A172 (cell line): ENCODE measurements at places on chromosomes 3 and 15. TPM values are rescaled to one million over a fixed set of nuclear protein-coding genes. Genes with fewer than 3 reads are reported as not detected.
A peak's percentile ranks its signal among the peaks of the same experiment; 100 is the strongest.

Gene DUOX2
- total RNA-seq, result 0.17 TPM in 1 of 2 replicates, not detected in the other

- no peak for DNase-seq
Observed at GRCh38 chr3:108134555-108134880, 43.7 kb upstream of the CD47 start.

DNA sequence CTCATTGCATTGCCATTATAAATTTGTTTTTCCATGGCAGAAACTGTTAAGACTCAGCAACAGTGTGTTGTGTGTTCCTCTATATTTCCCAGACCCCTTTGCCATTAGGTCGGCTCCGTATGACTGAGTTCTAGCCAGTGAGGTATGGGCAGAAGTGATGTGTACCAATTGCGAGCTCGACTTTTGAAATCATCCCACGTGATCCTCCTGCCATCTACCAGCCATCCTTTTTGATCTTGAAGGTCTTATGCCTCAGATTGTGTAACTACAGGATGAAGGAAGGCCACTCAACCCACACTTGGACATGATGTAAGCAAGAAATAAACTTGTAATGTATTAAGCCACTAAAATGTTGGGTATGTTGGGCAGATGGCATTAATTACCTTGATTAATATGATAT, 562.3 kb downstream of the PDCD6IP start:
- DNase-seq, result no peak

DNA sequence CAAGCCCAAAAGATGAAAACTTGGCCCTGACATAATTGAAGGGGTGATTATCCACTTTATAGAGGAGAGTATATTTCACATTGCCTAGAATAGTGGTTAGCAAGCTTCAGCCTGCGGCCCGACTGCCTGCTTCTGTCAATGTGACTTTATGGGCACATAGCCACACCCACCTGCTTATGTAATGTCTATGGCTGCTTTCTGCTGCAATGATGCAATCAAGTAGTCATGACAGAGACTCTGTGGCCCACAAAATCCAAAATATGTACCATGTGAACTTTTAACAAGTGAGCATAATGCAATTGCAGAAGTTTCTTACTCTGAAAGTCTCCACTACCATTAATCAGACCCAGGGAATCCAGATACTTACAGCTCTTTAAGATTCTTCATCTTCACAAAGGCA, 103.1 kb downstream of the LRIG1 start:
- DNase-seq, result no peak

Gene HTR3E
- not detected in 2 replicates for total RNA-seq

- DNase-seq, result no peak
Observed at GRCh38 chr3:118587847-118588246, 446.8 kb downstream of the IGSF11 start.

GRCh38 chr3:190224863-190225692, 97.2 kb downstream of the CLDN1 start:
- DNase-seq, result peak; percentile 50

Gene NR2F2
- total RNA-seq, result 9.2 and 16.2 TPM in 2 replicates

GRCh38 chr3:114364806-114365654, 71.2 kb downstream of the TIGIT start:
- no peak for DNase-seq

DNA sequence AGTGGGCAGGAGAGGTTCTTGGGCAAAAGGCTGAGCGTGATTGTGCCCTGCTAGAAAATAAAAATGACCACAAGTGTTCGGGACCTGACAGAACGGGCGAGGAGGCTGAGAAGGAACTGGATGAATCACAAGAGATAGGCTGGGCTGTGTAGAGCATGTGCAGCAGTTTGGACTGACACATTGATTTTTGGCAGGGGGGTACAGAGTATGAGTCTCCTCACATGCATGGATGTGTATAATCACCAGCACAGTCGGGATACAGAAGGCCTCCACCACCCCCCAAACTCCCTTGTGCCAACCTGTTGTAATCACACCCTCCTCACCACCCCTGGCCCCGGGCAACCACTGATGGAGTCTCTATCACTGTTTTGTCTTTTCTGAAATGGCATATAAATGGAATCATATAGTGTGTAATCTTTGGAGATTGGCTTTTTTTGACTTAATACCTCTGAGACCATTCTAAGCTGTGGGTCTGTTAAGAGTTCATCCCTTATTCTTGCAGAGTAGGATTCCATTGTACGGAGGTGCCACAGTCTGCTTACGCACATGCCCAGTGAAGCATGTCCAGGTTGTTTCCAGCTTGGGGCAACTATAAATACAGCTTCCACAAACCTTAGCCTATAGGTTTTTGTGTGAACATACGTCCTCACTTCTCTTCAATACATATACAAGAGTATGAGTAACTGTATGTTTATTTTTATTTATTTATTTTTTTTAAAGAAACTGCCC, 438.8 kb downstream of the FOXP1 start:
- no peak for DNase-seq

Gene BCL2A1
- total RNA-seq, result not detected in 2 replicates

GRCh38 chr3:103440539-103441203, 1005.9 kb downstream of the ZPLD1 start:
- peak; percentile 2 for DNase-seq

DNA sequence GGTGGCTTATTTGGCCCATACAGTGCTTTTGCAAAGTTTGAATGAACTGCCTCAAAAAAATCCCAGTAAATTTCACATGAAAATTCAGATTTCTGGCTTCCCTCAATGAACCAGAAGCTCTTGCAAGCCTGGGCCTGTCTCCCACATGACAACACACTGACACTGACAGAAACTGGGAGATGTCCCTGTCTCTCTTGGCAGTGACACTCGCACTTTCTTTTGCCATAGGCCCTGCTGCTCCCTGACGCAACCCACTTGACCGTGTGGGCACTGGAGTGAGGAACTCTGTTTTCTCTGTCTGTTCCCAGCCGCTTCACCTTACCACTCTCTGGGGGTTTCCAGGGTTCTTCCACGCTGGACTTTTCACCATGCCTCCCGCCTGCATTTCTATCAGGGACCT, 524.5 kb downstream of the SHQ1 start:
- no peak for DNase-seq

DNA sequence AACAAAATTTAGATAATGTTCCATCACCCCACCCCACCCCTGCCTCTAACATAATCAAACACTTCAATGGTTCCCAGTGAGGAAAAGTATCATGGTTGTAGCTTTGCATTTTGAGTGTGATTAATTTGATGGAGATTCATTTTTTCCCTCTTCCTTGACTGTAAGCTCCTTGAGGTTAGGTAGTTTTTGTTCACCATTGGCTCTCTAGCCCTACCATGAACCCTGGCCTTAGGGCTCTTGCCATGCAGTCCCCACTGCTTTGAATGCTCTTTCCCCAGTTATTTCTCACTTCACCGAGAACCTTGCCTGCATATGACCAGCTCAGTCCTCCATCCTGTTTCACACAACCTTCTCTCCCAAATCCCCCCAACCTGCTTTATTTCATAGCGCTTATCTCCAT, 5.0 kb upstream of the MBNL1 start:
- no peak for DNase-seq

DNA sequence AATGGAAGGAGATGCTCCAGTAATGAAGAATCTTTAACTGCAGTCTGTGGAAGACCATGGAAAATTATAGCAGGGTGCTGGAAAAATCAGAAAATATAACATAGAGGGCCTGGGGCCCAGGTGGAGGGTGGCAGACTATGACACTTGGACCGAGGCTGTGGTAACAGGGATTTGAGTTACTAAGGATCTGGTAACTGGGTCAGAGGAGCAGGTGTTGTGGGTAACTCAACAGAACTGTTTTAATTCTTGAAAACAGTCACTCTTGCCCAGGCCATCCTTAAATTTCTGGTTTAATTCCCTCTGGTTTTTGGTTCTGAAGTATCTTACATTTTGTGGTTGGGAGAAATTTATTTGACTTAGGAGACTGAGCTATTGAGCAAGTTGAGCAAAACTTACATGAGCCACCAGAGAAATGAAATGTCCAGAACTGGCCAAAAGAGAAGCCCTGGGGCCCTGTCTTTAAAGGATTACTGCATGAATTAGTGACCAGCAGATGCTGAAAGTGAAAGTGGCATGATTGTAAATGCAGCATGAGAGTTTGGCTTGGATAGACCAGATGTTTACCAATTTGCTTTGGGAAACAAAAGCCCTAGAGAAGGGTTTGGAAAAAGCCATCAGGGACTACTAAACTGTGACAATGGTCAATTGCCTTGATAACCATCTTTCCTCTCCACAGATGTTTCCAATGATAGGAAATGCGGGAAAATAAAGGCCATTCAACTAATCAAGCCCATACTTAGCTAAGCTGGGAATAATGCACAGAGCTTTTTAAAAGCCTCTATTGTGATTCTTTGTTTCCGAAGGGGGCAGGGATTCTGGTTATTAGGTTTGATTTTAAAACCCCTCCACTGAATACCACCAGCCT, 374.9 kb upstream of the TGFBR2 start:
- DNase-seq, result peak; percentile 33

- peak; percentile 79 for DNase-seq
Observed at GRCh38 chr3:105359098-105359762, 7.5 kb upstream of the ALCAM start.

Gene AMT
- 0.93 and 1.8 TPM in 2 replicates for total RNA-seq

Gene STAC
- 1.1 and 1.2 TPM in 2 replicates for total RNA-seq

- no peak for DNase-seq
Observed at GRCh38 chr3:150150633-150151032, 179.9 kb upstream of the PFN2 start.

DNA sequence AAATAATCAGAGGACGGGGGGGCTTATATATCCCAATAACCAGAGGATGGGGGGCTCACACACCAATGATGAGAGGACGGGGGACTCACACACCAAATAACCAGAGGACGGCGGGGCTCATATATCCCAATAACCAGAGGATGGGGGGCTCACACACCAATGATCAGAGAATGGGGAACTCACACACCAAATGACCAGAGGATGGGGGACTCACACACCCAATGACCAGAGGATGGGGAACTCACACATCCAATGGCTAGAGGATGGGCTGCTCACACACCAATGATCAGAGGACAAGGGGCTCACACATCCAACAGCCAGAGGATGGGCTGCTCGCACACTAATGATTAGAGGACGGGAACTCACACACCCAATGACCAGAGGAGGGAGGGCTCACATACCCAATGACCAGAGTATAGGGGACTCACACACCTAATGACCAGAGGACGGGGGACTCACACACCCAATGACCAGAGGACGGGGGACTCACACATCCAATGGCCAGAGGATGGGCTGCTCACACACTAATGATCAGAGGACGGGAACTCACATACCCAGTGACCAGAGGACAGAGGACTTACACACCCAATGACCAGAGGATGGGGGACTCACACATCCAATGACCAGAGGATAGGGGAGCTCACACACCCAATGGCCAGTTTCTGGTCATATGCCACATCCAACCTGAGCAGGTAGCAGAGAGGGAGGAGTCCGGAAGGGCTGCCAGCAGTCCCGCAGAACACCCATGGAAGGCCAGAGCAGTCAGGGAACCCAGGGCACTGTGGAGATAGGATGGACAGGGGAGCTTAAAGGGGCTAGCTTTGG, 10.6 kb downstream of the RAB6B start:
- DNase-seq, result no peak

Gene RGMA
- 0.05 and 0.90 TPM in 2 replicates for total RNA-seq

GRCh38 chr3:14699643-14700042, 24.7 kb downstream of the C3orf20 start:
- no peak for DNase-seq

Gene RASL12
- not detected in 2 replicates for total RNA-seq

Gene COL6A5
- total RNA-seq, result under 0.01 TPM in 2 replicates

Gene TERC
- 145 and 302 TPM in 2 replicates for total RNA-seq

Gene CHRNB4
- total RNA-seq, result not detected in 2 replicates

- DNase-seq, result no peak
Observed at GRCh38 chr15:29896062-29896461, 73.8 kb upstream of the TJP1 start.

Gene ARGFX
- not detected in 2 replicates for total RNA-seq

- DNase-seq, result peak; percentile 3
Observed at GRCh38 chr15:95669146-95669922, 661.2 kb upstream of the NR2F2 start.

- DNase-seq, result no peak
Observed at GRCh38 chr15:40245666-40246450, 7.0 kb downstream of the PAK6 start.

- no peak for DNase-seq
Observed at GRCh38 chr3:76321614-76322013, 536.3 kb upstream of the ZNF717 start.

DNA sequence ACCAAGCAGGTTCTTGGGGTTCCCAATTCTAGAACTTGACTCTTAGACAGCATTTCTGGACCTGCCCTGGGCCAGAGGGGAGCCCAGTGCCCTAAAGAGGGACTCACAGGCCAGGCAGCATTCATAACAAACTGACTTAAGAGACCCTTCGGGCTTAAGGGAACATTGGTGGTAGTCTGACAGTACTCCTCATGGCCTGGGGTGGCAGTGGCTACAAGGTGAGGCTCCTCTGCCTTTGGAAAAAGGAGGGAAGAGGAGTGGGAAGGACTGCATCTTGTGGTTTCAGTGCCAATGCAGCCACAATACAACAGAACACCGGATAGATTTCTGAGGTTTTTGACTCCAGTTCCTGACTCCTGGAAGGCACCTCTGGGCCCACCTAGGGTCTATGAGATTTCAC, 172.2 kb upstream of the STRIT1 start:
- no peak for DNase-seq

DNA sequence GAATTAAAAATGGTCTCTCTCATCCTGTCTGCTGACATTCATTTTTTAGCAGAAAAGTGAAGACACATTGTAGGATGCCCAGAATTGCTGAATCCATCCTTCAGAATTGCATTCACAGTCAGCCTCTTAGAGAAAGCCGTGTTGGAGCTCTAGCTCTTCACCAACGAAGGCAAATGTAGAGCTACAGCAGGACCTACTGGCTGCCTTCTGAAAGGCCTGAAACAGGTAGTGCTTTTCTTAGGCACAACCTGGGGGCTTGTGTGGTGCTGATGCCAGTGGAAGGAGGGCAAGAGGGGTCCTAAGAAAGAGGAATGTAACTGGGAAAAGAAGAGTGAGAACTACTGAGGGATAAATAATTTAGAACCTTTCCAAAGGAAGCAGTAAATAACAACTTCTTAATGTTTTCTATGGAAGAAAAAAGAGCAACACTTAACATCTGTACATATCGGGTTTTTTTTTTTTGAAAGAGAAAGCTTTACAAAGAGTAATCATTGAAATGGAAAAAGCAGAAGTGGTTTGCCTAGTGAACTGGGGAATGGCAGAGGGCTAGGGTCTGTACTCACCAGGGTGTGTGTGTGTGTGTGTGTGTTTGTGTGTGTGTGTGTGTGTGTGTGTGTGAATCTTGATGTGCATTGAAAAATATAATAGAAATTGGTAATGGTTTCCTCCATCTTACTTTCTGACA, 297.8 kb downstream of the SATB1 start:
- DNase-seq, result no peak

DNA sequence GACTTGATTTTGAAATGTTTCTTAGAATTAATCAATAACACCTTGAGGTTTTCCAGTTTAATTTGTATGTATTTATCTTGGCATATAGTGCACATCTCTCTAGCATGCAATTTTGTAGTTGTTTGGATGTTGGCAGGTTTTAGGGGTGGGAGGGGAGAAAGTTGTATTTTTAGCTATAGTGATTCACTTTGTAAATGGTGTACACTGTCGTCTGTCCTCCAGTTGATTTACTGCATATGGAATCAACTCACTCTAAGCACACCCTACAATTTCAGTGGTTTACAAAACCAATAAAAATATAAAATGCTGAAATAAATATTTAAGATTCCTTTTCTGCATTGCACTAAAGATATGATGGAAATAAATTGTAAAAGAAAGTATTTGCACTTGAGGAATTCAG, 199.1 kb downstream of the CDIN1 start:
- DNase-seq, result peak; percentile 60
